Vagina (tissue), 2 donors: ENCODE measurements at places on chromosomes 16 and 17.

DNA sequence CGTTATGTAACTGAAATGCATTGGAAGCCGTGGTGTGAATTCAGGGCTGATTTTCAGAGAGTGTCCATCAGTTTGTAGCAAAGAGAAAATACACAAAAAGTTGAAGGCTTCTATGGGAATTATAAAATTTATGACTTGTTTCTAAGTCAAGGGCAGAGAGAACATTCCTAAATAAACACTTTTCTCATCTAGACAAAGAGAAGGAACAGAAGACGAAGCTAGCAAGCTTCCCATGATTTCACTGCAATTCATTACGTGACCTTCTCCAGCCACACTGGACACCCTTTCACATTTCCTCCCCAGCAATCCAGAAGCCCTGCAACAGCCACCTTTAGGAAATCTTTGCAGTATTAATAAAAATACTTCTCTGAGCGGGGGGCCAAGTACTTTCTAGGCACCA is 67.8 kb downstream of the TMEM100 start:
- no peak for DNase-seq

GRCh38 chr17:12898110-12898509 is 108.8 kb downstream of the ARHGAP44 start:
- no peak for DNase-seq

- no peak for DNase-seq
These were observed 72.8 kb upstream of the ATF7IP2 start for GRCh38 chr16:10312784-10313724.

- no peak for DNase-seq
These were observed 33.4 kb upstream of the MMD start for GRCh38 chr17:55454906-55455474.

GRCh38 chr17:41520821-41521521 is 2.3 kb upstream of the KRT15 start:
- DNase-seq = no peak

DNA sequence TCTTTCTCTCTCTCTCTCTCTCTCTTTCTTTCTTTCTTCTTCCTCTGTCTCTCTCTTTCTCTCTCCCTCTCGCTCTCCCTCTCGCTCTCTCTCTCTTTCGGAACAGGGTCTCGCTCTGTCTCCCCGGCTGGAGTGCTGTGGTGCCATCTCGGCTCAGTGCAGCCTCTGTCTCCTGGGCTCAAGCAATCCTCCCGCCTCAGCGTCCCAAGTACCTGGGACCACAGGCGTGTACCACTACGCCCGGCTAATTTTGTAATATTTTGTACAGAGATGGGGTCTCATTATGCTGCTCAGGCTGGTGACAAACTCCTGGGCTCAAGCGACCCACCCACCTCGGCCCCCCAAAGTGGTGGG is 12.7 kb upstream of the KLHDC4 start:
- DNase-seq = no peak

- no peak for DNase-seq
These were observed 55.5 kb downstream of the SNX11 start for GRCh38 chr17:48162946-48163506.
